ENCODE measurements at places on chromosomes 6 and 20.
A peak's percentile ranks its signal among the peaks of the same experiment; 100 is the strongest.

DNA sequence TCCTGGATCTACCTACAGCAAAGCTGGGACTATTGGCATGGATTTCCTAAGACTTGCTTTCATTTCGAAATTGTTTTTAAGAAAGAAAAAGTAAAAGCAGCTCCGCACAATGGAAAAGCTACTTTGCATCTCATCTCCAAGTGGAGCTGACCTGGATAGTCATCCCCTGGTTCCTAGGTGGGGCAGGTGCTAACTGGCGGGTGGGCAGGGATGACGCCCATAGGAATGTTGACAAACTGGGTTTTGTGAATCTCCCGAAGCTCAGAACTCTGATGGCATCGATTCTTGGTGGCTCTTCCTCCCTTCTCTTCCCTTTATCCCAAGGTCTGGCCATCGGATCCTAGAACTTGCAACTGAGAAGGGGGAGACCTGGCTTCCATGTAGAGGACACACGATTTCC is 12.4 kb upstream of the EZR start:
- peak; percentile 22 for ATAC-seq

DNA sequence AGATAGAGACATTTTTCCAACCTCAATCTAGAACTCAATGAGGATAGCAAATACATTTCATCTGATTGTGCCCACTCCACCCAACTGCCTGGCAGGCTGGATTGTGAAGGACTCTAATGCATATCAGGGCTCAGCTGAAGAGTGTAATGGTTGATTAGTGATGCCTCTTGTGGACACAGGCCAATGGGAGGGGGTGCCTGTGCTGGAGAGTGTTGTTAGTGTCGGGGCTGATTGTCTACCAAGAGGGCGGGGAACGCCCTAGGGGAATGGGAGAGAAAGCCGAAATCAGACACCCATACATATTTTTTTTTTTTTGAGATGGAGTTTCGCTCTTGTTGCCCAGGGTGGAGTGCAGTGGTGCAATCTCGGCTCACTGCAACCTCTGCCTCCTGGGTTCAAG is 103.7 kb upstream of the SALL4 start:
- no peak for ATAC-seq

- peak; percentile 95 for ATAC-seq
Observed at GRCh38 chr20:31704225-31705119, 18.2 kb downstream of the BCL2L1 start.

- ATAC-seq: no peak
Observed at GRCh38 chr6:34295721-34296120, 46.9 kb upstream of the SMIM29 start.

DNA sequence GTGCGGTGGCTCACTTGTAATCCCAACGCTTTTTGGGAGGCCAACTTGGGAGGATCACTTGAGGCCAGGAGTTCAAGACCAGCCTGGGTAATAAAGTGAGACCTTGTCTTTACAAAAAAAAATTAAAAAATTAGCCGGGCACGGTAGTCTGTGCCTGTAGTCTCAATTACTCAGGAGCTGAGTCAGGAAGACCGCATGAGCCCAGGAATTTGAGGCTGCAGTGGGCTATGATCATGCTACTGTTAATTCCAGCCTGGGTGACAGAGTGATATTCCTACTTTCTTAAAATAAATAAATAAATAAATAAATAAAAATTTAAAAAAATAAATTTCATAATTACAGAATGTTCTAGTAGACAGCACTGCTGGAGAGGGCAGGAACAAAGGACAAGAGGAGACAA is 62.4 kb downstream of the DST start:
- no peak for ATAC-seq

- no peak for ATAC-seq
Observed at GRCh38 chr6:99879431-99879830, 114.6 kb downstream of the MCHR2 start.

GRCh38 chr6:168132531-168133167 is 53.6 kb upstream of the FRMD1 start:
- ATAC-seq: peak; percentile 60

GRCh38 chr20:62424249-62425107 is 2.9 kb downstream of the RBBP8NL start:
- no peak for ATAC-seq

- ATAC-seq: peak; percentile 45
Observed at GRCh38 chr6:134437376-134437775, 119.5 kb upstream of the SGK1 start.

DNA sequence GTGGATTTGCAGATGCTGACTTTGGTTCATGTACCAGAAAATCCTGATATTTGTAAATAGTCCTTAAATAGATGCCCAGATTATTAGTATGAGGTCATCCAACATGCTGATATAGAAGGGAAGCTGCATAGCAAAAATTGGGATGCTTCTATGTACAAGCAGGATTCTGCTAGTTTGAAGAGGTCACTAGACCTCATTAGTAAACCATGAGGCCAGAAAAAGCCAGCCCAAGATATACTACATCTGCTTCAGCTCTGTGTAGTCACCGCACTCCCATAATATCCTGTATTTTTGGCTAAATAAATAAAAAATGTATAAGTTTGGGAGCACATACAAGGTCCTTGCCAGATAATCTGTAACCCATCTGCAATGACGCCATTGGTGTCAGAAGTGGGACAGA is 13.0 kb downstream of the PTPRT start:
- no peak for ATAC-seq

GRCh38 chr6:31158863-31159855 is 770 bp downstream of the TCF19 start:
- ATAC-seq: peak; percentile 64

GRCh38 chr20:58131151-58131550 is 97.3 kb downstream of the ANKRD60 start:
- ATAC-seq: no peak

GRCh38 chr20:29874476-29875202 is 1382.8 kb upstream of the DEFB115 start:
- ATAC-seq: no peak

- ATAC-seq: no peak
Observed at GRCh38 chr6:16742116-16742515, 19.1 kb downstream of the ATXN1 start.

GRCh38 chr6:147508042-147508865 is at the start of gene SAMD5:
SAMD5 (plus strand) TSS chr6:147508690; CDS start chr6:147508929, 239 bp downstream.
- ATAC-seq: peak; percentile 89

GRCh38 chr6:7523922-7524321 is 17.5 kb upstream of the DSP start:
- peak; percentile 37 for ATAC-seq

DNA sequence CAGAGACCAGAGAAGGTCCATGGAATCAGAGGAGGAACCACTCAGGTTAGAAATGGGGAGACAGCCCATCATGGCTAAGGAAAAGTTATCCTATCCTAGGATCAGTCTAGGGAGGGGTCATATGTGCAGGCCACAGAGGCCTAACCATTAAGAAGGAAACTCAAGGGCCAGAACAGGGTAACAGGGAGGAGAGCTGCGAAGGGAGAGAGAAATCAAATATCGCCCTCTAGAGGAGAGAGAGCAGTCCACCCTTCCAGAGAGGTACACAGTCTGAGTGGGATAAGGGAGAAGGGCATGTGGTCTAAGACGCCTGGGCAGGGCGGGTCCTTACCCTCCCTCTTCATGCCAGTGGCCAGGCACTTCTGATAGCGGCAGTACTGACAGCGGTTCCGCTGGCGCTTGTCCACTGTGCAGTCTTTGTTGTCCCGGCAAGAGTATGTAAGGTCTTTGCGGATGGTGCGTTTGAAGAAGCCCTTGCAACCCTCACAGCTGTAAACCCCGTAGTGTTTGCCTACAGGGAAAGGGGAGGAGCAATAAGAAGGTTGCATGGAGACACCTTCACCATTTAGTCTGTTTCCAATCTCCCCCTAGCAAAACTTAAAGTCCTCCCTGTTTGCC is 2.9 kb downstream of the RXRB start:
- ATAC-seq: peak; percentile 26

- no peak for ATAC-seq
Observed at GRCh38 chr6:83601119-83601518, 88.8 kb downstream of the PRSS35 start.

DNA sequence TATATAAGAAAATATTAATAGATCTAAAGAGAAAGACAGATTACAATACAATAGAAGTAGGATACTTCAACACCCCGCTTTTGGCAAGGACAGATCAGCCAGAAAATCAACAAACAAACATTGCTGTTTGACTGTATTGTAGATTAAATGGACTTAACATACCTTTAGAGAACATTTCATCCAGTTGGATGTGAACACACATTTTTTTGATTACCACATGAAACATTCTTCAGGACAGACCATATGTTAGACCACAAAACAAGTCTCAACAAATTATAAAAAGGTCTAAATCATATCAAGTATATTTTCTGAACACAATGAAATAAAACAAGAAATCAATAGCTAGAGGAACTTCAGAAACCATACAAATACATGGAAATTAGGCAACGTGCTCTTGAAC is 148.2 kb downstream of the TRMT11 start:
- ATAC-seq: no peak
